Left ventricle myocardium superior (tissue), 1 donor: ENCODE measurements at places on chromosomes 4 and X.

- no peak for DNase-seq
These were observed 271.1 kb downstream of the DCAF12L2 start for GRCh38 chrX:125894947-125895346.

GRCh38 chr4:106019771-106020170 lies 124.5 kb downstream of the NPNT start:
- no peak for DNase-seq

- no peak for DNase-seq
These were observed 165.3 kb upstream of the BCOR start for GRCh38 chrX:40263014-40263560.

- no peak for DNase-seq
These were observed 23.8 kb downstream of the BMX start for GRCh38 chrX:15524417-15524816.

- DNase-seq: peak; percentile 20
These were observed 1059.6 kb downstream of the TECRL start for GRCh38 chr4:63349674-63350025.

DNA sequence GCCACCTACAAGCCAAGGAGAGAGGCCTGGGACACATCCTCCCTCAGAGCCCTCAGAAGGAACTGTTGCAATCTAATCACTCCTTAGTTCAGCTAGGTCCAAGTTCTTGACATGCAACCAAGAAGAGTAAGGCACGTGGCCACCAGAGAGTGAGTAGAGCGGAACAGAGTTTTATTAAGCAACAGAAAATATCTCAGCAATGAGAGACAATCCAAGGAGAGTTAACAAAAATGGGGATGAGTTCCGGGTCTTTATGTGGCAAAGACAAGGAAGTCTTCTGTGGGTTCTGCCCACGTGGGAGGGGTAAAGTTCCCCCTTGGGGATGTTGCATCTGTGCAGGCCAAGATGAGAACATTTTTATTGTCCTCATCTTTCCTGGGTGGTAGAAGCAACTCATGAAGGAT lies 38.5 kb upstream of the PROM1 start:
- no peak for DNase-seq

- DNase-seq: no peak
These were observed 212.7 kb downstream of the SLIT2 start for GRCh38 chr4:20464381-20464780.

DNA sequence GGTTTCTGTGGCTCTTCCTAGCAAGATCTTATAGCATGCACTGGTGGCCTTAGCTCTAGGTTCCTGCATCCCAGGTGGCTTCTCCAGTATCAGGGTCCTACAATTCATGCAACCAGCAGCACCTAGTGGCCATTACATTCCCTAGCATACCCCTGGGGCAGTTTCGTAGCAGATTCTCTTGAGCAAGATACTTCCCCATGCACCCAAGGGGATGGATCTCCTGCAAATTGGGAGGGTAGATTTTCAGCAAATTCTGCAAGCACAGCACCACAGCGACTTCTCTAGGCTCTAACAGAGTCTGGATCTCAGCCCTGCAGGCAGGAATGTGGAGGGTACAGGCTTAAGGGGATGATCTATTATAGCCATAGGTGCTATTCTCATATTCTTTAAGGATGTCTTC lies 13.1 kb upstream of the SLC9B1 start:
- no peak for DNase-seq

GRCh38 chrX:47179221-47179927 lies 14.3 kb upstream of the UBA1 start:
- peak; percentile 75 for DNase-seq

- no peak for DNase-seq
These were observed 19.5 kb upstream of the NFXL1 start for GRCh38 chr4:47933840-47934239.

DNA sequence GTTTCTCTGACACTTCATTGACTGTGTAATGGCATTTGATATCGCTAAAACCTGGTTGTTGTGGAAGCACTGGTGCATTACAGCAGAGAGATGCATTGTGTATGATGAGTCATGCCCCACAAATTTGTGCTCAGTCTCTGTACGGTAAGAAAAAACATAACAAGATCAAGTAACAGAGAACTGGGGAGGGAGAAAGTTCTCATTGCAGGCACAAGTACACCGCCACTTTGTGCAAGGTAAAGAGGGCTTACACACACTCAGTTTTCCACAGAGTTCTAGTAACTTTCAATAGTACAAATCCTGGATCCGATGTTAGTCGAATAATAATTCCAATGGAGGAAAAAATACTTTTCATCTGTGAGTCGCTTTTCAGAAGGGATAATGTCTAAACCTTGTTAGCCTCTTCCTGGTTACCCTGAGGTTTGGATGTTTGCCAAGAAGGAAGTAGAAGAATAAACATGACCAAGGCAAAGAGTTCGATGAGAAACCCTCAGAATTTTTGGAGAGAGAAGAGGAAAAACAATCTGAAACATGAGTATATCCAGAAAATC lies 512.5 kb upstream of the SLIT2 start:
- DNase-seq: no peak

GRCh38 chr4:70935038-70935695 lies 33.0 kb downstream of the MOB1B start:
- DNase-seq: no peak

DNA sequence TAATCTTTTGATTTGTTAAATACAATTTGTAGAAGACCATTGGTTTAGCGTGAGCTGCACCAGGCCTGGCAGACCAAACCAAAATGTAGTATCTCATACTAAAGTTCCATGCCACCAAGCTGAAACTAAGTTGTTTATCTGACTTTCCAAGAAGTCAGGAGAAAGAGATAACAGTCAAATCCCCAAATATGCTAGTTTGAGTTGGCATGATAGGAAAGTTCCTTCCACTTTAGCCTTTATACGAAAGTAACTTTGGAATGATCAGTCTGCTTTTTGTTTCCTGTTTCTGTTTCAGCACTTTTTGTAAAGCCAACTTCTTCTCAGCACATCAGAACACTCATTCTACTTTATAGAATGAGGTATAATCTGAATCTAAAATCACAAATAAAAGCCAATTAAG lies 449.2 kb downstream of the GRXCR1 start:
- no peak for DNase-seq

DNA sequence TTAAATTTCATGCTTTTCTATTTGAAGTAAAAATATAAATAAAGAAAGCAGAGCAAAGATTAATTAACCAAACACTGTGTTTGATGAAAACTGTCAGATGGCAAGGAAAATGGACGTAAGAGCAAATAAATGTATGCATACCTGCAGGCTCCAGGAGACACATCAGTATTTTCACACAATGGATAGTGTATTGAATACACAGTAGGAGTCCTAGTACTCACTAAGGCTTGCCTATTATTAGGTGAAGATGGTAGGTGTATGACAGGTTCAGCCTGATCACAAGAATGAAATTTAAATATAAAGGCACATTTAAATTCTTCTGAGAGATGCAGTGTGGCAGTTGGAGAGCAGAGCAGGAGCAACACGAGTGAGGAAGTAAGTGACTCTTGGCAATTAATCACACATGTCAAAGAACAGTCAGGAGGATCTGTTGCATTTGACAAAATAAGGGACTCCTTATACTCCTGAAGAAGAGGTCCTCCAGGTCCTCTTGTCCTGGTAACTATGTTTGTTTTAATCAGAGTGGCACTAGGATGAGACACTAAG lies 106.0 kb upstream of the NDST4 start:
- DNase-seq: no peak

DNA sequence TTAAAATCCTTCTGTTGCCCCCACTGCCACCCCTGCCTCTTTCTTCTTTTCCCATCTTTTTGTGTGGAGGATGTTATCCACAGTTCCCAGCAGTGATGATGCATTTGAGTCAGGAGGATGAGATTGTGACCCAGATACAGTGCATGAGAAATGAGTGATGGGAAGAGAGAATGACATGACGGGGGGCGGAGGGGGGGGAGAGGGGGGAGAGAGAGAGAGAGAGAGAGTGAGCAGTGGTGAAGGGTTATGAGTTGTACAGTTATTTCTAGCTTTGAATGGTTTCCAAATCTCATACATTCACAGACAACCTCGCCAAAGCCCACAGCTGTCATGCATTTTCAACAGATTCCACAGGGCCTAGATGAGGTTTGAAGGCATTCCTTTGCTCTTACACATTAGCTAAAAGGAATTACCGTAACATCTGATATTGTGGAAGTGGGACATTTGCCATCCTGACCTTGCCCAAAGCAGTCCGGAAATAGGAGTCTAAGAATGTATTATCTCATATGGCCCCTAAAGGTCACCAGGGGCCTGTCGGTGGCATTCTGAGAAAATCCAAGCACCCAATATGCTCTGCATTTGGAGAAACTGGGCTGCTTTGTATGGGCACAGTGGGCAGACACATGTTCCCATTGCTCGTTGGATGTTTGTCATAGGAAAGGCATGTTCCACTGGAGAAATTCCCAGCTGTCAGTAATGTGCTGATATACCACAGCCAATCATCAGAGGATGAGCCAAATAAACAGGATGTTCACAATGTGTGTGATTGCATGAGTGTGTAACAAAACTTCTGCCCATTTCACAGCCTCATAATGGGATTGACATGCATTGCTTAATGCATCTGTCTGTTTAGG lies 435.8 kb downstream of the SPRY1 start:
- peak; percentile 60 for DNase-seq

DNA sequence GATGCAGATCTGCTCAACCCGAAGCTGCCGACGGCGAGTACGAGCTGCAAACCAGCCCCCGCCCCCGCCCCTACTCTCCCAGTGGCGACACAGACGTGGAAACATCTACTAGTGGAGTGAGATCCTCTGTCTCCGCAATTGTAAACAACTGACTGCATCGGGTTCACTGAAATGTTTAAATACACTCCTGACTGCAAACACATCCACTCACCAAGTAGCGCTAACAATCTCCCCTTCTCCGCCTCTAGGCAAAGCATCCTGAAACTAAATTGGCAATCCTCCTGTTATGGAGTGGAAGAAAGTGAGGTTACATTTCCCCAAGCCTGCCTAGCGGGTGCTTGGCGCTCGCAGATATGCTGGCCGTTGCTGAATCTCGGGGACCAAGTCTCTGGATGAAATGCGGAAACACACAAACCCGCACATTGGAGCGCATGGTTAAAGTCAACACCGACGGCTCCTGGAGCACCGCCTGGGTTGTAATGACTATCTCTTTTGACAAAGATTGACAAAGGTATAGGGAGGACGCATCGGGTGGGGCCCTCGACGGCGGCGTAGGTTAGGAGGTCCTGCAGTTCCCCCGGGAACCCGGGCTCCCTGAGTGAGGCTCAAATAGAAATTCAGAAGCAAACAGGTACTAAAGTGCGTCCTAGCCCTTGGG lies 117.0 kb upstream of the TEX13C start:
- DNase-seq: no peak

- DNase-seq: no peak
These were observed 74.5 kb upstream of the PAQR3 start for GRCh38 chr4:79013756-79014155.

DNA sequence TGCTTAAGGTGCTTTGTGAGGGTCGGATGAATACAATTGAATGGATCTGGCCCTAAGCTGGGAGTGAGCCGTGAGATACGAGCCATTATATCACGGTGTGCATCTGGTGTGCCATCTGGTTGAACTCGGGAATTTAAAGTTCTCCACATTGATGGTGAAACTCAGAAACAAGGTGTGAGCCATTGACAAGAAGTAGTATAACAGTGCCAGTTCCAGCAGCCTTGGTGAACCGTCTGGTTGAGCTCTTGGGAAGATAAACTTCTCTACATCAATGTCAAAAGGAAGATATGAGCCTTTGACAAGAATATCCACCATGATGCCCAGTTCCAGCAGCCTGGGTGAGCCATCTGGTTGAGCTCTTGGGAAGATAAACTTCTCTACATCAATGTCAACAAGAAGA lies 5.0 kb upstream of the CSF2RA start:
- DNase-seq: no peak

GRCh38 chrX:1387141-1387776 lies 4.7 kb downstream of the SLC25A6 start:
- DNase-seq: peak; percentile 40

DNA sequence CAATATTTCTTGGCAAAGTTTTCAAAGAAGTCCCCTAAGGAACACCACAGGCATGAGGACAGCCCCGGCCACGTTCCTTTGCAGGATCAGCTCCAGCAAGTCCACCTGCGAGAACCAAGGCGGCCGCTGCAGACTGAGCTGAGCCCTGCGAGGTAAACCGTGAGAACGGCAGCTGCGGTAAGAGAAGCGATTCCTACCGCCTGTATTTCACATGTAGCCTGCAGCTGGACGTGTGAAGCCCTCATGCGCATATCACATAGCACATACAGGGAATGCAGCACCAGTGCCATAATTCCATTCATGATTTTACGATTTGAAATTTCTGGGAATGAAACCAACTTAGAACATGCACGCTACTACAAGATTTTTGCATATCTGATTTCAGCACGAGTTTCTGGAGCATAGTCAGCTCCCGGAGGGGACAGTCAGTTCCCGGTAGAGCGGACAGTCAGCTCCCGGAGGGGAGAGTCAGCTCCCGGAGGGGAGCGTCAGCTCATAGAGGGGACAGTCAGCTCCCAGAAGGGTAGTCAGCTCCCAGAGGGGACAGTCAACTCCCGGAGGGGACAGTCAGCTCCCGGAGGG lies 41.7 kb downstream of the FGFRL1 start:
- DNase-seq: no peak

GRCh38 chr4:107619066-107619465 lies 101.0 kb downstream of the PAPSS1 start:
- no peak for DNase-seq

DNA sequence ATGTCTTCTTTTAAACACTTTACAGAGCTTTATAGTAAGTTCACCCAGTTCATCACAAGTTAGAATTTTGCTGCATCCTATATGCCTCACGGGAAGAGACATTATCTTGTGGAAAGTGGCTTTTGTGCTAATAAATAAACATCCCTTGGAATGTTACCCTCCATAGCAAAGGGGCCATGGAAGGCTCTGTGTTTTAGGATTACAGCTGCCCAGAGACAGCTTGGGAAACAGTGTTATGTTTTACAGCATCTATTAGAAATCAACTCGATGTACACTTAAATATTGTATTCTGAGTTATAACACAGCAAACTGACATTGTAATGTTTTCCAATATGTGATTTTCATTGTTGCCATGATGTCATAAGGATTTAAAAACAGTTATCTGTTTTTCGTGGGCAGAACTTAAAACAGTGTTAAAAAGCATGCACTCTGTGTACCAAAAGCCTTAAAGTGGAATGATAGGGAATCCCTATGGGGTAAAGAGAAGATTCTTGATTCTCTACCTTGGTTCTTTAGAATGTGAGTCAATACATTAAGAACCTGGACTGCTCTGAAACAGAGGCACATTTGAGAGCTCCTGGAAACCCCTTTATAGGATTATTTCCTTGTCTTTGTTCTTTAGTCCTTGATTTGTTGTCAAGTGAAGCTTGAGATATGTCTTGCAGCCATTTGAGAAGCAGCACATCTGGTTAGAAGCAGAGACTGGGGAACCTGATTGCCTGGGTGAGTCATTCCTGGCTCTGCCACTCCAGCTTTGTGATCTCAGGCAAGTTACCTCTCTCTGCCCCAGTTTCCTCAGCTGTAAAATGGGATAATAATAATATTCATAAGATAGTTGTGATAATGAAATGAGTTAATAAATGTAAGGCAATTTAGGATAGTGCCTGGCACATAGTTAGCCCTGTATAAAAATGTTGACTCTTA lies 41.6 kb downstream of the ARHGAP10 start:
- DNase-seq: no peak
